ENCODE measurements at places on chromosomes 2 and 18.

GRCh38 chr2:8478471-8478793 is 203.4 kb upstream of the ID2 start:
- DNase-seq, result no peak

DNA sequence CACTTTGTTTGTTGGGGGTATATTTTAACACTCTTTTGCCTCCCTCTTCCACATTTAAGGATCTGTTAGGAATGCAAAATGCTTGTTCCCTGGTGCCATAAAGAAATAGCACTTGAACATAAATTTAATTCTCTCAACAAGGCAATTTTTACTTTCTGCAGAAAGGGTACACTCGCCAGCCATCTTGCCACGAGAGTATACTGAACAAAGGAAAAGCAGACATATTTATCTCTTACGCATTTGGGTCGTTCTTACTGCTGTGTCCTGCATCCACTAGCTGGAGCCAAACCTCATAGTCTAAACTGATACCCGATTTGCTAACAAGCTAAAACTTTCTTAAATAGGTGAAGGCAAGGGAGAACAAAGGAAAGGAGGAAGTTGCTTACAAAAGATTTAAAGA is 129.5 kb downstream of the B3GNT2 start:
- DNase-seq, result no peak

DNA sequence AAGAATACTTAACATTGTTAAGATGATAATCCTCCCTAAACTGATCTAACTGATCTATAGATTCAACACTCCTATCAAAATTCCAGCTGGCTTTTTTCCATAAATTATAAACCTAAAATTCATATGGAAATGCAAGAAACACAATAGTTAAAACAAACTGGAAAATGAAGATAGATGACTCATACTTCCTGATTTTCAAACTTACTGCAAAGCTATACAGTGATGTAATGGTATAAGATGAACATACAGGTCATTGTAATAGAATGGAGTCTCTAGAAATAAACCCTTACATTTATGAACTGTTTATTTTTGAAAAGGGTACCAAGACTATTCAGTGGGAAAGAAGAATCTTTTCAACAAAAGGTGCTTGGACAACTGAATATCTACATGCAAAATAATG is 32.3 kb downstream of the UBXN4 start:
- no peak for DNase-seq

DNA sequence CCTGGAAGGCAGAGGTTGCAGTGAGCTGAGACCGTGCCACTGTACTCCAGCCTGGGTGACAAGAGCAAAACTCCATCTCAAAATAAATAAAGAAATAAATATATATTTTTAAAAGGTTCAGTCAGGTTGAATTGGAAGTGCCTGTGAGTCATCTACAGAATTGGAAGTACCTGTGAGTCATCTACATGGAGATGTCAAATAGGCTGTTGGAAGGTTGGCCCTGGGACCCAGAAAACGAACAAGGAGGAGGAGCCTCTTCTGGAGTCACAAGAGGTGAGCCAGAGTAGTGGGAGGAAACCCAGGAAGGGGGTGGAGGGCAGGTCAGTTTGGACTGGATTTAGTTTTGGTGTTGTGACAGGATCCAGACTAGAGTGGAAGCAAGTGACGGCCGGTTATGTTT is 15.2 kb upstream of the SCYGR1 start:
- no peak for DNase-seq

- no peak for DNase-seq
Observed at GRCh38 chr2:144159240-144159639, 360.7 kb downstream of the ZEB2 start.

GRCh38 chr2:179686718-179687342 is 174.6 kb downstream of the ZNF385B start:
- no peak for DNase-seq

GRCh38 chr2:55966401-55967118 is 43.0 kb upstream of the EFEMP1 start:
- DNase-seq, result peak; percentile 19

DNA sequence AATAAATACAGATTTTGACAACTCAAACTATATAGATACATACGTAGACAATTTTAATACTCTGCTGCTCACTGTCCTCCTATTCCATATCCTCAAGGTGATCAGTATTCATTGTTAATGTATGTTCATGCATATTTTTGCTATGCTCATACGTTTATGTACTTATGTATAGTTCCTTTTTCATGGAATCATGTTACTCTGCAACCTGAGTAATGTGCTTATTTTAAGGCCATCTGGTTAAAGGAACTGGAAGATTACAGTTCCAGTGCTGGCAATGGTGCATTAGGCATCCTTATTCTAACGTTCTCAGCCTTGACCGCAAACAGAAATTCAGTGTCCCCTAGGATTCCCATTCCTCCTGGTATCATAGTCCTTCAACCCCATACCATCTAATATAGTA is 385.0 kb upstream of the TNP1 start:
- no peak for DNase-seq

- peak; percentile 9 for DNase-seq
Observed at GRCh38 chr2:151363709-151364108, 6.3 kb downstream of the TNFAIP6 start.

DNA sequence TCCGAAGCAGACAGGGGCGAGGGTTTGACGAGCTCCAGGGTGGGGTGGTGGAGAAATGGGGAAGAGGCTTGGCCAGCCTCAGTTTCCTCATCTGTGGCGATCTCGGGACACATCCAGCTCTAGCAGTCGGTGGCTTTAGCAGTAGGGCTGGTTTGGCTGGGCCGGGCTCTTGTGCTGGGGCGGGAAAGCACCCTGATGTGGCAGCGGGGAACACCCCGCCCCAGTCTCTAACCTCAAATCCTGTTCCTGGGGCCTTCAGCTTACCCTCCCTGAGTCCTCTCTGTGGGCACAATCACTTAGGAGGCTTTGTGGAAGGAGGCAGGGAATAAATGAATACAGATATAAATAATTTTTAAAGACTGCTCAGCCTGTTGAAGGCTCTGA is 26.5 kb upstream of the MCFD2 start:
- DNase-seq, result no peak

GRCh38 chr18:28116461-28116860 is 60.5 kb downstream of the CDH2 start:
- no peak for DNase-seq

- DNase-seq, result peak; percentile 87
Observed at GRCh38 chr2:109322111-109322510, 193.1 kb downstream of the SH3RF3 start.

DNA sequence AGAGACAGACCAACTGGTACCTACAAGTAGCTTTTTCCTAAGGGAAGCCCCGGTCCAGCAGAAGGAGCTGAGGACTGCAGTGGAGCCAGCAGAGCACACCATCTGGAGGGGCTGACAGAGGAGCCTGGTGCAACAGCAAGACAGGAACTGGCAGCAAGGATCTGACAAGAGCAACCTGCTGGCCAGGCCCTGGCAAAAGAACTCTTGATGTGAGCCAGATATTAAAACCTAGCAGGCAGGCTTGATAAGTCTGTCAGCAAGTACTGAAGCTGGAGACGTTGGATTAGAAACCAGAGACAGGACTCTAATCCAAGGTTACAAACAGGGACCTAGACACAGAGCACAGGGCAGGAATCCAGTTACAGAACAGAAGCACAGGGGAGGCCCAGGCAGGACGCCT is 260.7 kb upstream of the MGAT5 start:
- peak; percentile 24 for DNase-seq

- no peak for DNase-seq
Observed at GRCh38 chr2:98572211-98572610, 36.1 kb downstream of the COA5 start.

GRCh38 chr2:98026927-98027522 is 31.3 kb upstream of the TMEM131 start:
- no peak for DNase-seq

GRCh38 chr2:3314626-3315025 is 63.0 kb downstream of the EIPR1 start:
- DNase-seq, result no peak

DNA sequence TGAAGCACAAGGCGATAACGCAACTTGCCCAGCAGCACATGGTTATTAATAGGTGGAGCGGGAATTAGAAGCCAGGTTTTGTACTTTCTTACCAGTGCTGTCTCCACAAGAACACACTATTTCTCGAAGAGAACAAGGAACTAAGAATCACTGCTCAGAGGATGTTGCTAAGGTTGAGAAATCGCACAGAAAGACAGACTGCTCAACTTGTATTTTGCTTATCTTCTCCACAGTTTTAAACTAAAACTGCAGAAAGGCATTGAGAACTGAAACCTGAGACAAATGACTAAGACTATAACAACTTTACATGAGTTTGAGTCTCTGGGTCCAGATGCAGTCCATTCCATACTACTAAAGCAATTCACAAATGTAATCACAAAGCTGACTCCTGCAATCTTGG is 6.2 kb downstream of the PRKD3 start:
- DNase-seq, result no peak

GRCh38 chr18:27645929-27646328 is 460.8 kb upstream of the CHST9 start:
- DNase-seq, result no peak

- no peak for DNase-seq
Observed at GRCh38 chr2:98771721-98772524, 41.0 kb upstream of the MGAT4A start.

DNA sequence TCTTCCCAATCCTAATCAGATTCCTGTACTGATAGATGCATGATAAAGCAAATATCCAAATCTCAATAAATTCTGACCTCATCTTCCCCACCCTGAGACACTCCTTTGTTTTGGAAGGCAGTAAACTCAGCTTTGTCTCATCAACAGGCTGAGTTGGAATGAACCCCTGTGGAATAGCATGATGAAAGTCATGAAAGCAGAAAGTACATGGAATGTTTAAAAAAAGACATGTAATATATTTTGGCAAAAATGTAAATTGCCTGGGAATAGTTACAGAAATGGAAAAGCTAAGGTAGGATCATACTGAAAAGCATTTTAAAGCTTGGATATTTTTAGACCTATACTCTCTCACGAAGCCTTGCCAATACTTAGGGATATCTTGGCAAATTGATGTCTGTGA is 468.7 kb upstream of the CDH7 start:
- DNase-seq, result no peak

- peak; percentile 39 for DNase-seq
Observed at GRCh38 chr2:152432206-152432653, 97.3 kb downstream of the FMNL2 start.

GRCh38 chr18:62331581-62332356 is 6.7 kb downstream of the TNFRSF11A start:
- DNase-seq, result peak; percentile 27

DNA sequence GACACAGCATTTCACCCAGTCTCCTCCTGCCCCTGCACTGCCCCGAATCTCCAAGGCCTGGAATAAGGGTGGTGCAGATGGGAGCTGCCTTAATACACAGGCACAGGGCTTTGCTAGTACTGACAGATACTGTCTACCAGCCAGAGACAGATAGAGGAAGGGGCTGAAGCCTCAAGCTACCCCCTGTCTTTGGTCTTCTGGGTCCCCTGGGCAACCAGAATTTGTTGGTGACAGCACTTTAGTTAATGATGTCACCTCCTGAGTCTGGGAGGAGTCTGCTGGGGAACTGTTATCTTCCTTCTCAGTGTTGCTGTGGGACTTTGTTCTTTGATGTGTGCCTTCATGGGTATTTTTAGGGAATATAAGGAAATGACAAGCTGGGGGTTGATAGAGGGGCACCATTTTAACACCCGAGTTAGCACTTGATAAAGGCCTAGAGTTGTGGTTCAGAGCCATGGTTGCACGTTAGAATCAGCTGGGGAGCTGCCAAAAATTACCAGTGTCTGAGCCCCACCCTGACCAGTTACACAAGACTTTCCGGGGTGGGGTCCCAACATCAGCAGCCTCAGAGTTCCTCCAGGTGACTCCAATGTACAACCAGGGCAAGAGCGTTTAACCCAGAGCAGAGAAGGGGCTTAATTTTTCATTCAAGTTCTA is 136.8 kb downstream of the SMAD7 start:
- no peak for DNase-seq

DNA sequence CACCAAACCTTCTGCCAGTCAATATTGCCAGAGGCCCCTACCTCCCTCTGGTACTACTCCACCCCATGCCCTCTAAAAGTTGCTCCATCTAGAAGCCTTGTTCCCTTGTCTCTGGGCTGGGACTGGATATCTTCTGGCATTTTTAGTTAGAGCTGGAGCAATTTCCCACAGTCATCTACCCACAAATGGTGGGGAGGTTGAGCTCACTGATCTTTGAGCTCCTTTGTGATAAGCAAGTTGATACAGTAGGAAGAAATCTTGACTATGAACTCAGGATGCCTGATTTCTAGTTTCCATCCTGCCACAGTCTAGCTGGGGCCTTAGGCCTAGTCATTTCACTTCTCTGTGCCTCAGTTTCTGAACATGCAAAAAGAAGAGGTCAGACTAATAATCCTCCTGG is 155.0 kb downstream of the MAIP1 start:
- no peak for DNase-seq

GRCh38 chr2:109148117-109148746 is 19.2 kb downstream of the SH3RF3 start:
- no peak for DNase-seq

DNA sequence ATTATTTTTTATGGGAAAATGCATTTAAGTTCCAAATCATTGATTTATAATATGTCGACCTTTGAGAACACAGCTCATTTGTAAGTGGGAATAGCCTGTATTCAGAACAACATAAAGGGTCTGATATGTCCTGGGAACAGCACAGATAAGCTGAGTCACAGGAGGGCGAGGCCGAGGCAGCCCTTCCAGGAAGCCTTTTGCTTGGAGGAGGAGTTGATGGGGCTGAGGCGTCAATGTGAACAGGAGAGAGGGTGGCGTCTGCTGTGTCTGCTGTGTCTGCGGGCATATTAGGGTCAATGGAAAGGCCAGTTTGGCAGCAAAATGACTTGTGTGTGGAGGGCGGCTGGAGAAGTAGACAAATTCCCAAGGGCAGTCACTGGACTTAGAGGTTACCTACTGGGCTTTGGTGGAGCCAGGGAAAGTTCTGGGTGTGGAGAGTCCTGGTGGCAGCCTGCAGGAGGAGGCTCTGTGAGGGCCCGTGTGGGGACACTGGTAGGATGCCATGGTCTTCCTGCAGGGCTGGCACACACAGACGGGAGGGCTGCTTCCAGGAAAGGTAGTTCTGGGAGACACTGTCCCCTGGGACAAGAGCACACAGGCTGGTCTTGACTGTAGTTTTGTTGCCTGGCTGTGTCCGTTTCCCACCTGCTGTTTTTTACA is 128.1 kb downstream of the GLI2 start:
- no peak for DNase-seq

DNA sequence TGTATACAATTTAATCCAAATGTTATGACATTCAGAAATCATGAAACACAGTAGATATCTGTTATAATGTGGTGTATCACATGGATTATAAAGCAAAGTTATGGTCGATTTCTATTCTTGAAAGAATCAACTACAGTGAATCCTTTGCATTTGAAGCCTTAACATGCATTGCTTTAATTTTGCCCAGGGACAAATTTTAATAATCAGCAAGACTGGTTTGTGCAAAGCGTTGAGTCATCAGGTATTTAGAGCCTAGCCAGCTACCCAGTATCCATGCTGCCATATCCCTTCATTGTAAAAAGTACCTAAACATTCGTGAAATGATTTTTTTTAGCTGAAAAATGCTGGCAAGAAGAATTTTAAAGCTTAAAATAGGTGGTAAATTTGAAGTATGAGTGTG is 8.9 kb upstream of the SPDYA start:
- DNase-seq, result no peak
